NCI-H69 (cell line): ENCODE measurements at places on chromosomes 7 and 10.

GRCh38 chr7:51067757-51068156 lies 248.9 kb downstream of the COBL start:
- peak; percentile 74 for DNase-seq

GRCh38 chr7:147261693-147262092 lies 1145.1 kb downstream of the CNTNAP2 start:
- DNase-seq, result no peak

DNA sequence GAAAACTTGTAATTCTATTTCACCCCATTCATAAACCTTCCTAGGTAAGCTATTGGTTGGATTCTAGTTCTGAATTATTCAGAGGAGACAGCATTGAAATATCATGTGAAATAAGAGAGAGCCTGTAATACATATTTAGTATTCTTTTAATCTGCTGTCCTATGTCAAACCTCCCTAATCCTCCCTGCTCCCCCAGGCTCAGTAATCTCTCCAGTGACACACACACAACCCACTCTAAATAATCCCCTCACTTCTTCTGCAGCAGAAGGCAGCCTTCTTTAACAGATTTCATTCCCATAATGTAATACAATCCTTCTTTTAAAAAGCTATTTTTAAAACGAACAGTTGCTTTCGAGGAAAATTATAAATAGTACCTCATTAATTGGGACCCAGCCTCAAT lies 639.7 kb upstream of the AUTS2 start:
- DNase-seq, result no peak

- peak; percentile 95 for DNase-seq
These were observed 1.3 kb upstream of the FZD8 start for GRCh38 chr10:35643151-35644049.

GRCh38 chr10:30436671-30437030 lies 2.7 kb downstream of the MAP3K8 start:
- DNase-seq, result no peak

DNA sequence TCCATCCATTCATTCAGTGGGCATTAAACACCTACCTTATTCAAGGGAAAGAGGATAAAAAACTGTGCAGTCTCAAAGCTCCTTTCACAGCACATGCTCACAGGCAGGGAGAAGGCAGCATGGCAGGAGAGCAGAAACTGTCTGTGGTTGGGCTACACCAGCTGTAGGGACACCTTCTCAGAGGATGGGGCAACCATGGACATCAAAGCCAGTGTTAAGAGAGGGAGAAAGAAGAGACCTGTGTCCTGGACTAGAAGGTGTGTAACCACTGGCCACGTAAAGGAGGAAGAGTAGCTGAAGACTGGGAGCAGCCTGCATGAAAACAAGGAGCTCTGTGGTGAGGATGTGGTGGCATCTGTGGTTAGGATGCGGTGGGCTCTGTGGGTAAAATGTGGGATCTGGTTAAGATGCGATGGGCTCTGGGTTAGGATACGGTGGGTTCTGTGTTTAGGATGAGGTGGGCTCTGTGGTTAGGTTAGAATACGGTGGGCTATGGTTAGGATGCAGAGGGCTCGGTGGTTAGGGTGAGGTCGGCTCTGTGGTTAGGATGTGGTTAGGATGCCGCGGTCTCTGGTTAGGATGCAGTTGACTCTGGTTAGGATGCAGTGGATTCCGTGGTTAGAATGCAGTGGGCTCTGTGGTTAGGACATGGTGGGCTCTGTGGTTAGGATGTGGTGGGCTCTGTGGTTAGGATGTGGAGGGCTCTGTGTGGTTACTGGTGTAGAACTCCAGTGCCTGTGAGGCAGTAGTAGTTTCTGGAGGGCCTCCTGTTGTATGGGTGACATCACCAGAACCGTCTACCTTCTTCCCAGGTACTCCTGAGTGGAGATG lies 197.6 kb downstream of the WDR37 start:
- DNase-seq, result no peak

DNA sequence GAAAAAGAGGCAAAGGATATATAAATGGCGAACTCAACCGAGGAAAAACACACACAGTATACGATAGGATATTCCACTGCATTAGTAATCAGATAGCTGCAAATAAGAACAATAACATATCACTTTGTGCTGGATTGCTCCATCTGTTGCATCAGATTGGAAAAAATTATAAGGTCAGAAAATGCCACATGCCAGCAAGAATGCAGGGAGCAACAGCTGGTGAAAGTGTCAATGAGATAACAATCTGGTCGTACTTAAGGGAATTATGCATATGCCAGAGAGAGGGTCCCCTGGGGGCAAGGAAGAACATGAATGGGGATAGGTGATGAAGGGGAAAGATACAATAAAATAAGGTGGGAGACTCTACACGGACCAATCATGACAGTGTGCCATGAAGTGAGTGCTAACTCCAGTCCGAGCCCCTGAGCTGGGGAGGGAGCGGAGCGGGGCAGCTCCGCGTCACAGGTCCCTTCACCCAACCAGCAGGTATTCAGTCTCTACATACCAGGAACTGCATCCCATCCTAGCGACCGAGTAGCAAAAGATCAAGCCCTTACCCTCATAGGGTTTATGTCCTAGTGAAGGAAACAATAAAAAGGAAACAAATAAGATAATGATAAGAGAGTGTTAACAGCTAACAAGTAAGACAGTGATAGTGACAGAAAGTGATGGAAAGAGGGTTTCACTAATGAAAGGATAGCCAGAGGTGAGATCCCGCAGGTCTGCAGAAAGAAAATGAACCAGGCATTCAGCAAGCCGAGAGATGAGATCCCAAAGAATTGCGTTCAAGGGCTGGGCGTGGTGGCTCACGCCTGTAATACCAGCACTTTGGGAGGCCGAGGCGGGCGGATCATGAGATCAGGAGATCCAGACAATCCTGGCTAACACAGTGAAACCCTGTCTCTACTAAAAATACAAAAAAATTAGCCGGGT lies 9.4 kb downstream of the MPP7 start:
- no peak for DNase-seq

DNA sequence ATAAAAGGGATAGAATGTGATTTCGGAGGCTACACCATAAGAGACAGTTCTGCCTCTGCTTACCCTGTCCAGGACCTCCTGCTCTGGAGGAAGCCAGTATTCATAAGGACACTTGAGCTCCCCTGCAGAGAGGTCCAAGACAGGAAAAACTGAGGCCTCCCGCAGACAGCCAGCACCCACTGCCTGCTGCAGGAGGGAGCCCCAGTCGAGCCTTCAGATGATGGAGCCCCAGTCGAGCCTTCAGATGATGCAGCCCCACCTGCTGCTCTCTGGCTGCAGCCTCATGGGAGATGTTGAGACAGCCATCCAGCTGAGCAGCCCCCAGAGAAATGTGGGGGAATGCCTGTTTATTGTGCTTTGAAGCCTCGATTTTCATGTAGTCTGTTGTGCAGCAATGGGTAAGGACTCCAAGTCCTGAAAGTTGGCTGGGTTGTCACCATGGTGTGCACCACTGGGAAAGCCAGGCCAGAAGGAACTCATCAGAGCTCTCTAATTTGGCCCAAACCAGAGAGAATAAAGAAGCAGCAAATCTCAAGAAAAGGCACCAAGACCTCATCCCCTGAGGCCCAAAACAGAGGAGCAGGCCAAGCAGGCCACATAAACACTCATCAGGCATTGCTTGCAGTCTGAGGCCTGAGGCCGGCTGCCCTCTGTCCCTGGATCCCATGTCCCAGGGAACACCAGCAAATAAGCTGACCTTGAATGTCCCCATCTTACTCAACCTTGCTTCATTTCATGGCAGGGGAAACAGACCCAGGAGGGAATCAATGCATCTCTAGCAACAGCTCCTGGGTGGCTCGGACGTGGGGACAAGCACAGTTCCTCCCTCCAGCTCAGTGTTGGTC lies 30.9 kb downstream of the CALML5 start:
- DNase-seq, result no peak
